Activated T-cell treated with anti-CD3 and anti-CD28 coated beads, Interleukin-2, amount 50 U/mL, for 1 hour (primary cell): ENCODE measurements at places on chromosomes 1 and 21.
A peak's percentile ranks its signal among the peaks of the same experiment; 100 is the strongest.

DNA sequence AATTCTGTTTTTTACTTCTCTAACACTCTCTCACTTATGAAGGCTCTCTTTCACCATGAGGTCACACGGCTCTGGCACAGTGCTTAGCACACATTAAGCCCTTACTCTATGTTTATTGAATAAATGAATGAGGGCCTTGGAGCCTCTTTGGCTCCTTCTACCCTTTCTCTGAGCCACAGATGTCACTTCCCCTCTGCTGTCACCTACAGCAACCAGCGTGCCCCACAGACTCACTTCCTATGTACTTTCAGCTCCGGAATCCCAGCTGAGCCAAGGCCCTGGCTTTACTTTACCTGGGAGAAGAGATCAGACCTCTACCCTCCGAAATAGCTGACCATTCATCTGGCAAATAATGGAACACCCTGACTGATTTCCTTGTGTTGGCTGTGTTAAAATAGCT is 53.7 kb upstream of the HMCN1 start:
- no peak for DNase-seq

DNA sequence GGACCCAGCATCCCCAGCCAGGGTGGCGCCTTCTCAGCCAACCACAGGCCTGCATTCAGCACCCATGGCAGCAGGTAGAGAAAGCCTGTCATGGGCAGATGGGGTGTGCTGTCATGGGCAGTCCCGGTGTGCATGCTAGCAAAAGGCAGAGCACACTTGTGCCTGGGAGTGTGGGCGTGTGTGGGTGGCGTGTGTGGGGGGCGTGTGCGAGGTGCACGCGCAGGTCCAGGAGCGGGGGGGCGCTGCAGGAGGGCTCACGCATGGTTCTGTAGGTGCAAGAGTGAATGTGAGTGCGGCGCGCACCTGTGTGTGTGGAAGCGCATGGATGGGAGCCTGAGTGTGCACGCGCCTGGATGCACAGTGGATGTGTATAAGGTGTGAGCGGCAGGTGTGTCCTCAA is 137.2 kb downstream of the CASZ1 start:
- DNase-seq = no peak

- DNase-seq = no peak
These were observed 181.0 kb downstream of the DISC1 start for GRCh38 chr1:231807541-231807940.

GRCh38 chr1:244918421-244919319 is 54.3 kb upstream of the HNRNPU start:
- DNase-seq = peak; percentile 75

- DNase-seq = no peak
These were observed 85.3 kb downstream of the SEC16B start for GRCh38 chr1:177884479-177885021.

- no peak for DNase-seq
These were observed 30.3 kb downstream of the UBASH3A start for GRCh38 chr21:42433946-42434551.

DNA sequence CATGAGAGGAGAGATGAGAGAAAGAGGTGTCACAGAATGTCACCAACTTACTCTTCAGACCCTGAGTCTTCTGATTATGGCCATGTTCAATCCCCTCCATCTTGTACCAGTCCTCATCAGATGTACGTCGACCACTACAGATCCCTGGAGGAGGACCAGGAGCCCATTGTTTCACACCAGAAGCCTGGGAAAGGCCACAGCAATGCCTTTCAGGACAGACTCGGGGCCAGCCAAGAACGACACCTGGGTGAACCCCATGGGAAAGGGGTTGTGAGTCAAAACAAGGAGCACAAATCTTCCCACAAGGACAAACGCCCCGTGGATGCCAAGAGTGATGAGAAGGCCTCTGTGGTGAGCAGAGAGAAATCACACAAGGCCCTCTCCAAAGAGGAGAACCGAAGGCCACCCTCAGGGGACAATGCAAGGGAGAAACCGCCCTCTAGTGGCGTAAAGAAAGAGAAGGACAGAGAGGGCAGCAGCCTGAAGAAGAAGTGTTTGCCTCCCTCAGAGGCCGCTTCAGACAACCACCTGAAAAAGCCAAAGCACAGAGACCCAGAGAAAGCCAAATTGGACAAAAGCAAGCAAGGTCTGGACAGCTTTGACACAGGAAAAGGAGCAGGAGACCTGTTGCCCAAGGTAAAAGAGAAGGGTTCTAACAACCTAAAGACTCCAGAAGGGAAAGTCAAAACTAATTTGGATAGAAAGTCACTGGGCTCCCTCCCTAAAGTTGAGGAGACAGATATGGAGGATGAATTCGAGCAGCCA is 8.0 kb downstream of the ELOA start:
- DNase-seq = peak; percentile 23

GRCh38 chr1:25890239-25891034 is 14.9 kb upstream of the PAQR7 start:
- DNase-seq = no peak

DNA sequence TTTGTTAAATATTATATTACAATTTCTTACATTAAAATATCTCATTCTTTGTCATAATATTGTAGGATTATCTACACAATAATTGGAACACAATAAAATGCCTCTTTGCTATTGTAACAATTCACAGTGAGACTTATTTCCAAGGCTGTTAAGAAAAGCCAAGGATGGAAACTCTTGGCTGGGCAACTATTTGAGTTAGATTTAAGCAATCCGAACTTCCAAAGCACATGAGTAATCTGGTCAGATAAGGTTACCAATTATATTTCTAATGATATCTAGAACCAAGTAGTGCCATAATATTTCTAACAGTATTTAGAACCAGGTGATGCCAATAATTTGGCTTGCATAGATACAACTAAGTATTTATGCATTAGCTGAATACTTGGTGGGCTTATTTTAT is 154.7 kb upstream of the KCNK2 start:
- no peak for DNase-seq

DNA sequence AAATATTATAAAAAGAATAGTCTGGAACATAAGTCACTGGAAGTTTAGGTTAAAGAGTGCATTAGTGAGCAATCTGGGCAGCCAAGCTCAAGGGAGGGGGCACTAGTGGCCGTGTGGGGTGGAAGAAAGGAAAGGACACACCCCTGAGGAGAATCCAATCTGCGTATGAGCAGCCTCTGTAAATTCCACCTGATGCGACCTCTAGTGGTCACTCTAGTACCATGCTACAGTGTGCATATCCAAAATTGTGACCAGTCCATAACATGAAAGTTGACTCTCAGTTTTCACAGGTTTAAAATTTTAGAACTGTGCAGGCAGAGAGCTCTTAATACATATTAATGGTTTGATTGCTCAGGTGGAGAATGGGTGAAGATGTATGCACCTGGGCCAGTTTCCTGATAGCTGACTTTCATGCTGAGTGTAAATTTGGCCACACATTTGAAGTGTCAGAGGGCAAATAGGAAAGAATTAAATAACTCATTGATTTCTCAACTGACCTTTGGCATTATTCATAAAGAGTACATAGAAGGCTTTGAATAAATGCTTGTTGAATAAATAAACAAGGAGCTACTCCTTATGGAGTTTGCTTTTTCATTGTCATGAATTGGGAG is 105.9 kb upstream of the C21orf91 start:
- DNase-seq = no peak

DNA sequence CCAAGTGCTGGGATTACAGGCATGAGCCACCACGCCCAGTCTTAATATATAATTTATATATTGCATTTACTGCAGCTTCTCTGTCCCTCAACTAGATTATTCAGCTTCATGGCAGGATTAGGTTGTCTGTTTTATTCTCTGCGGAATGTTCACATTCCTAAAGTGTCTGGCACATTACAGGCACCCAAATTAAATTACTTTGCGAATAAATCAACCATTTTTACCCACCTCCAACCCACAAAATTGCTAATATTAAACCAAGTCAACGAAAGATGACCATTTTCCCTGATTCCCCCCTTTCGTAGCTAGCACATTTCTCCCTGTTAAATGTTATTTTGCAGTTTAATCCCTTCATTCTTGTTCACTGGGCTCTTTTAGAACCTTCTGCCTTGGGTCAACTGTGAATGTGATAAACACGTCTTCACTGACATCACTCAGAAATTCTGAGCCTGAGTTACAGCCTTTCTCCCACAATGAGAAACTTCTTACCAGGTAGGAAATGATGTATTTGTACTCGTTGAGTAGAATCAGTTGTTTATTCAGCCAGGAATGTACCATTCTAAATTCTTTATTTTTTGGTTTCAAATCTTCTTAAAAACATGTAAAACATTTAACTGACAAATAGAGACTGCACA is 35.9 kb downstream of the THAP3 start:
- no peak for DNase-seq

DNA sequence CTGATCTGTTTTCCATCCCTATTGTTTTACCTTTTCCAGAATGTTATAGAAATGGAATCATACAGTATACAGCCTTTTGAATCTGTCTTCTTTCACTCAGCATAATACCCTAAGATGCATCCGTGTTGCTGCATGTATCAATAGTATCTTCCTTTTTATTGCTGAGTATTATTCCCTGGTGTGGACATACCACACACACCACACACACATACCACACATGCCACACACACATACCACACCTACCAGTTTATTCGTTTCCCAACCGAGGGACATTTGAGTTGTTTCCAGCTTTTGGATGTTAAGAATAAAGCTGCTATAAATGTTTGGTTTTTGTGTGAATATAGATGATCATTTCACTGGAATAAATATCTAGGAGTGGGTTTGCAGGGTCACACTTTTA is 22.2 kb upstream of the SLC30A1 start:
- no peak for DNase-seq
